Cardiac atrium fibroblast (primary cell): ENCODE measurements at places on chromosomes 2 and 18. TPM values are rescaled to one million over a fixed set of nuclear protein-coding genes. Genes with fewer than 3 reads are reported as not detected.

ACMSD gene
- total RNA-seq: not detected in 2 replicates

FAM237A gene
- total RNA-seq: not detected in 2 replicates

SPP2 gene
- total RNA-seq: not detected in 2 replicates

DUSP2 gene
- 1.8 and 2.5 TPM in 2 replicates for total RNA-seq

HOXD11 gene
- not detected in 2 replicates for total RNA-seq

IL36B gene
- not detected in 2 replicates for total RNA-seq

ALPI gene
- total RNA-seq: not detected in 2 replicates

ARHGAP15 gene
- total RNA-seq: not detected in 2 replicates

CKAP2L gene
- total RNA-seq: 0.72 and 1.1 TPM in 2 replicates

UCN gene
- 1.3 and 4.5 TPM in 2 replicates for total RNA-seq

BUB1 gene
- 5.8 and 11.2 TPM in 2 replicates for total RNA-seq

FAHD2B gene
- 4.5 and 12.8 TPM in 2 replicates for total RNA-seq

SLC14A1 gene
- total RNA-seq: 0.49 TPM in 1 of 2 replicates, not detected in the other

PLGLB1 gene
- total RNA-seq: 1.1 TPM in 1 of 2 replicates, not detected in the other

RND3 gene
- 53.6 and 74.5 TPM in 2 replicates for total RNA-seq

PTGR3 gene
- total RNA-seq: 18.6 and 30.0 TPM in 2 replicates

RFX8 gene
- total RNA-seq: under 0.01 and 1.8 TPM in 2 replicates
